ENCODE measurements at places on chromosomes 16 and 17.

DNA sequence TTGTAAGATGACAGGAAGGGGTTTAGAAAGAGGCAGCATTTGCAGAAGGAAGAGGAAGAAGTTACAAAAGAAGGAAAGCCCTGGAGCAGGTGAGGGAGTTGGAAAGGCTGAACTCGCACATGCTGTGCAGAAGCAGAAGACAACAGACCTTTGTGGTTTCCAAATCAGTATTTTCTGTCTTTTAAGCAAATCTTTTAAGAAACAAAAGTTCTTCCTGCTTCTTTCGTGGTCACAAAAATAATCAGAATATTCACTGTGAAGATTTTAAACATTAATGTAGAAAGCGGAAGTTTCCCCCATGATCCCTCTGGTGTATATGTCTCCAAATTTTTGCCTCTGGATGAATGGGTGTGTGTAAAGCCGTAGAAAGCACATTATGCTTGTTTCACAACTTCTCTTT is 25.8 kb downstream of the ZNRF1 start:
- DNase-seq = peak; percentile 32

GRCh38 chr16:81513204-81514040 is 68.8 kb downstream of the CMIP start:
- peak; percentile 69 for DNase-seq

GRCh38 chr16:14248791-14249190 is 177.7 kb downstream of the MRTFB start:
- no peak for DNase-seq

GRCh38 chr16:8788578-8789172 is 8.8 kb downstream of the TMEM186 start:
- no peak for DNase-seq
